GM23248 (cell line): ENCODE measurements at places on chromosomes 12 and 14. TPM values are rescaled to one million over a fixed set of nuclear protein-coding genes. Genes with fewer than 3 reads are reported as not detected.

DNA sequence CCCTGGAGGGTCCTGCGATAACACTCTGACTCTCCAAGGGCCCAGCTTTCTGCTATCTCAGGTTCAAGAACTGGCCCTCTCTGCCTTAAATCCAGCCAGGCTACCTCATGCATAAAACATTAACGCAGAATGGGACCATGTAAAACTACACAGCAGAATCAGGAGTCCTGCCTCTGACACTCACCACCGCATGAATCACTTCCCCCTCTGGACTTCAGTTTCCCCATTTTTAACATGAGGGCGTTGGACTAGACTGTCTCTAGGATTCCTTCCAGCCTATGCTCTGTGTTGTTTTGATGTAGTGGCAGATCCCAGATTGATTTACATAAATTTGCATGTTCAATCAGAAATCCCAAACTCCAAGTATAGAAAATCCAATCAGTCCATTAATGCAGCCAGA, 3.3 kb downstream of the NCKAP5L start:
- peak; percentile 94 for DNase-seq

DNA sequence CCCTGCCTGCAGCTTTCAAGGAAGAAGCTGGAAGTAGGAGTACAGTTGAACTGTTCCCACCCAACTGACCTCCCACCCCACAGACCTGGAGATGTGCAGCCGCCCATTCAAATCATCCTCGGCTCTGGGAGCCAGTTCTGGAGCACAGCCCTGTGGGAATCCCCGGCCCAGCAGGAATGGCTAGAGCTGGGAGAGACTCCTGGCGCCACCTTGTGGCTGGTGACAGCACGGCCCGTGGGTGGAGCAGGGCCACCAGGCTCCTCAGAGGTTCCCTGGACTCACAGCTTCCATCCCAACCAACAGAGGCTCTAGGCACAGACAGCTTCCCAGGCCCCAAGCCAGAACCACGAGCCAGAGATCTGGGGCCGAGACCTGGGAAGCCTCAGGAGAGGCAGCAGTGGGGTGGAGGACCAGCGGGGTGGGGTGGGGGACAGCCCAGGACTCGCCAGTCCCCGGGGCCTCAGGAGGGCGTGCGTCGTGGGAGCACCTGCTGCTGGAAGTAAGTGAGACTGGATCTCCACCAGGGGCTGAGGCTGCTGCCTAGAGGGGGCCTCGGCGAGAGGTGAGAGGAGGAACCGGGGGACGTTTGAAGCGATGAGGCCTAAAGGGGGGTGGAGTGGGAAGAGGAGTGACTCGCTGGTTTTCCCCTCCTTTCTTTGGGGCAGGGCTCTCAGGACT, 43.4 kb downstream of the RNF34 start:
- DNase-seq: peak; percentile 86

Gene CGRRF1
- total RNA-seq: 15.0 and 15.4 TPM in 2 replicates

Gene NRXN3
- total RNA-seq: 0.11 TPM in 1 of 2 replicates, not detected in the other

- no peak for DNase-seq
Observed at GRCh38 chr12:5690240-5690639, 254.8 kb downstream of the ANO2 start.

DNA sequence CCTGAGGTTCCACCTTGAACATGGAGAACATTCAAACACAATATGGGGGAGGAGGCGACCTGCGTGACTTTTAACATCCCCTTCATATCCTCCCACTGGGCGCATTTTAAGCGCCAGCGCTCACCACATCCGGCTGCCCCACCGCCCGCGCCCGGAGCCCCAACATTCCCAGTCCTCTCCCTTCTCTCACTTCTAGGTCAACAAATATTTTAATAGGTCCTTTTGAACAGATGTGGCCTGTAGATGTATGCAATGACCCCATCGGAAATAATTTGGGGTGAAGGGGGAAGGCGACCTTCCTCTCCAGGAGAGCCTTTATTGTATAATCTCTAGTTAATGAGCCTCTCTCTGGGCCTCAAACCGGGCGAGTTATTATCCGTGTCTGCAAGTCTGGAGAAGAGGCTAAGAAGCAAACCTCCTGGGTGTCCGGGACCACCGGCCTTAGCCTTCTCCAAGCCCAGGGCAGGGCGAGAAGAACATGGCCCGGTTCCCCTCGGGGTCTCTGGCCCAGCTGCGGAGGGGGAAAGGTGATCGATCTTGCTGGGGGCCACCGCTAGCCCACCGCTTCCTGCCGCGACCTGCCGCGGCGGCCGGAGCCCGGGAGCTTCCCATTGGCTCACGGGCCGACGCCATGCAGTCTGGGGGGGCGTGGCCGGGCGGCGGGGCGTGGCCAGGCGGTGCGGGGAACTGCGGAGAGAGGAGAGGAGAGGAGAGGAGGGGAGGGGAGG, 83.2 kb upstream of the HMGA2 start:
- peak; percentile 88 for DNase-seq

GRCh38 chr12:19941096-19941495, 427.2 kb upstream of the PDE3A start:
- DNase-seq: no peak

Gene NPFF
- total RNA-seq: not detected in 2 replicates

Gene CCDC184
- 1.0 and 1.7 TPM in 2 replicates for total RNA-seq

DNA sequence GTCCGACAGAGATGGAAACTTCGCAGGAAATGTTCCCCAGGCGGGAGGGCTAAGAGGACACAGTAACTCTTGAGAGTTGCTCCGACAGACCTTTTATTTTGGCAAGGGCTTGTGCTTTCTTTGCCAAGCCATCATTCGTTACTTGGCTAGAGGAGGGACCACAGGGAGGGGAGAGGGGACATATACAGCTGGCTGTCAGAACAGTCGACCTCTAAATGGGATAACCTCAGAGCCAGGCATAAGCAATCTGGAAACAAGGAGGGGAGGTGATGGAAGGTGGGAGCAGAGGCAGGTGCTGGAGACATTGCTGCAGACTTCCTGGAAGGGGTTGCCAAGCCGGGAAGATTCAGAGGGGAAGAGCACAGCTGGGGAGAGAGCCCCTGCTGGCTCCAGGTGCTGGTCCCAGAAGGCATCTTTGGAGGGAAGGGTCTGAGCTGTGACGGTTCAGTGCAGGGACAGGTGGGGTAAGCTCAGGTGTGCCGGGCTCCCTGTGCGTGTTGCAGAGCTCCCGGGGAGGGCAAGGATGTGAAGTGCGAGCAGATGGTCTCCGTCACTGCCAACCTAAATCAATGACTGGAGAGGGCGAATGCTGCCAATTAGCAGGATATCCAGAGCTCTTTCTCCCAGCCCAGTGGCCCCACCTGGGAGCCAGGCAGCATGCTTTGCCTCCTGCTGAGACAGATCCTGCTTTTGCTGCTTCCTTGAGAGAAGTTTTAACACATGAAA, 50.1 kb downstream of the CHST11 start:
- no peak for DNase-seq

- no peak for DNase-seq
Observed at GRCh38 chr14:81454572-81455218, 54.6 kb upstream of the STON2 start.

Gene RAD9B
- 0.13 and 0.97 TPM in 2 replicates for total RNA-seq

- DNase-seq: peak; percentile 18
Observed at GRCh38 chr14:23639891-23640523, 3.8 kb downstream of the DHRS2 start.
